ENCODE measurements at places on chromosomes 7 and 10. TPM values are rescaled to one million over a fixed set of nuclear protein-coding genes. Genes with fewer than 3 reads are reported as not detected.

- DNase-seq = no peak
Measured at GRCh38 chr10:88159127-88159829, 295.9 kb downstream of the PTEN start.

- DNase-seq = no peak
Measured at GRCh38 chr10:30384701-30385201, 35.7 kb upstream of the MTPAP start.

CPN1 gene
- 2.9 TPM for polyA plus RNA-seq

GRCh38 chr10:132912713-132913558, 29.4 kb downstream of the CFAP46 start:
- DNase-seq = no peak

EGR2 gene
- 4.0 TPM for polyA plus RNA-seq

GRCh38 chr7:133562621-133563020, 309.7 kb downstream of the EXOC4 start:
- DNase-seq = no peak

DNA sequence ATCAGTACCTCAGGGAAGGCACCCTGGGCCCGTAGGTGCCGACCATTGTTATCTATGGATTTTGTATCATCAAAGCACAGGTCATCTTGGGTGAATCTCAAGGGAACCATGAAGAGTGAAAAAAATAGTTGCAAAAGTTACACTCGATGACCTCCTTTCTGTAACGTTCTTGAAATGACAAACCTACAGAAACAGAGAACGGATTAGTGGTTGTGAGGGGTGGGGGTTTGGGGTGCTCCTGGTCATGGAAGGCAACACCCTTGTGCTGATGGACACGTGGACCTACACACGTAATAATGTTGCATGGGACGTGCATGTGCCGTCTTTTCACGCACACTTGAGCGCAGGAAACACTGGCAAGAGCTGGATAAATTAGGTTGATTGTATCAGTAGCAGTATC, 655.9 kb downstream of the SDK1 start:
- no peak for DNase-seq

STRIP2 gene
- polyA plus RNA-seq = 3.0 TPM

DNA sequence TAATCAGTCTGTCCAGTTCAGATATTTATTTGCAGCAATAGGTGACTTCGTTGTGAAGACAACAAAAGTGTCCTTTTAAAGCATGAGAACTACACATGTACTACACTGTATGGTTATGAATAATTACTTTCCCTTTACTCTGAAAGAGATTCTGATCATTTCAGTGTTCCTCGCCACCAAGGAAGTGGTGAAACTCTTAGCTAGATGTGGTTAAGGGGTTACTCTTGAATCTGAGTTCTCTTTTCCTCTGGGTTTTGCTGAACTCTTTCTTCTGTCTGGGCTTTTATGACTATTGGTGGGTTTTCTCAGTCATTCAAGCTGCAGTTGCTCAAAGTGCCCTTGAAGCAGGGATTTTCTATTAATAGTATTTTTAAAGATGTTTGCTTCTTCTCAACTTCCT, 127.9 kb upstream of the SEM1 start:
- DNase-seq = no peak

- DNase-seq = no peak
Measured at GRCh38 chr10:121266370-121266769, 331.9 kb downstream of the FGFR2 start.

PNLIP gene
- polyA plus RNA-seq = not detected

OIT3 gene
- 3.7 TPM for polyA plus RNA-seq

- no peak for DNase-seq
Measured at GRCh38 chr10:86195521-86196157, 171.0 kb downstream of the GRID1 start.

GRCh38 chr10:2970190-2970823, 97.0 kb upstream of the PFKP start:
- no peak for DNase-seq

- no peak for DNase-seq
Measured at GRCh38 chr10:71007516-71007915, 119.2 kb upstream of the PCBD1 start.

DNA sequence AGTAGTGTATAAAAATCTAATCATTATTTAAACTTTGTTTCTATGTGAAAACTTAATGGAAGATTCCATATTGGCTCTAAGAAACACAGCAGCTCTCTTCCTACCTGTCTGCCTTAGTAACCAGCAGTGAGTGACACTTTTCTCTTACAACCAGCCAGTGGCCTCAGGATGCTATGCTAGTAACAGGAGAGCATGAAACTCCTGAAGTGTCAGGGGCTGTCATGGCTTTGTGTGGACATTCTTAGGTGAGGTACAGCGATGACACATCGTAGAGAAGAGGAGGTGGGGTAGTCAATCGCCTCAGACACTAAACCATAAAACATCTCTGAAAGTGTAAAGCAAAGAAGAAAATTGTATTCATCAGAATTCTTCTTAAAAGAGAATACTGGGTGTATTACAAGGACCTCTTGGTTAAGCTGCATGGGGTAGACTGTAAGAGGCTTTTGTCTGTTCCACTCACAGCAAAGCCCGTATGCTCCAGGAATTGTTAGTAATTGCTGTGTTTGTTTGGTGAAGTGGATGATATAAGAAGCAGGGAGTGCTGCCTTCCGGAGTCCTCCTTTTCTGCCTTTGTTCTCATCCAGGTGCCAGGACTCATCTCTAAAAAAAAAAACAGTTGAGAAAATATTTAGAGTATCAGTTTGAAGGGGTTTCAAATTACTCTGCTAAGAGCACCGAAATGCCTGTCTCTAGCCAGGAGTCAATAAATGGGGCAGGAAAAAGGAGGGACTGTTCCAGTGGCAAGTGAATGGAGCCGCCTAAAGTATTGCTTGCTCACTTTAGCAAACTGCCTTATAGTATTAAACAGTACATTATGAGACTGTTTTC, 518.8 kb downstream of the CNTNAP2 start:
- DNase-seq = no peak

NRCAM gene
- 23.6 TPM for polyA plus RNA-seq

GRCh38 chr10:110916554-110917346, 2.2 kb downstream of the BBIP1 start:
- no peak for DNase-seq

DNA sequence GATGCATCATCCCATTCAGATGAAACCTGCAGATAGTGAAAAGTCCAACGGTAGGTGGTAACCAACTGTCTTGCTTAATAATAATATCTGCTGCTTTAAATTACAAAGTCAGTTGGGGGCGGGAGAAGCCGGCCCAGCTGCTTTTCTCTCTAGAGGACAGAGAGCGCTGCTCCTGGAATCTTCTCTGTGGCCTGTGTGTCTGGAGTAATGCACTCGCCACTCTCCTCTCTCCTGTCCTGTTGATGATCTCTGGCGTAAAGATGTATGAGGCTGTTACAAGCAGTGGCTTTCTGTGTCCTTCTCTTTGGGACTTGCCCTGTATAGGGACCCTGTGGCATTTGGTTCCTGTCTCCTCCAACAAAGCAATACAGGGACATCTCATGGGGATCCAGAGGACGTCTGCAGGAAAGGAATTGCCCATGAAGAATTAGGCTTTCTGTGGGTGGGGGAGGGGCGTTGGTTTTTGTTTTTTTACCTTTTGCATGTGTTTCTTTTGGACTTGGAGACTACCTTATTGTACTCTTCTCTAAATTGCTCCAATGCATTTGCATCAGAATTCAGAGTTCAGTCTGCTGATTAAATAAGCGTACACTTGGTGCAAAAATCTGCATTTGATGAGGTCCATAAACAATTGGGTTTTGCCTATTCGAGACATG, 231.6 kb downstream of the CELF2 start:
- no peak for DNase-seq

DNA sequence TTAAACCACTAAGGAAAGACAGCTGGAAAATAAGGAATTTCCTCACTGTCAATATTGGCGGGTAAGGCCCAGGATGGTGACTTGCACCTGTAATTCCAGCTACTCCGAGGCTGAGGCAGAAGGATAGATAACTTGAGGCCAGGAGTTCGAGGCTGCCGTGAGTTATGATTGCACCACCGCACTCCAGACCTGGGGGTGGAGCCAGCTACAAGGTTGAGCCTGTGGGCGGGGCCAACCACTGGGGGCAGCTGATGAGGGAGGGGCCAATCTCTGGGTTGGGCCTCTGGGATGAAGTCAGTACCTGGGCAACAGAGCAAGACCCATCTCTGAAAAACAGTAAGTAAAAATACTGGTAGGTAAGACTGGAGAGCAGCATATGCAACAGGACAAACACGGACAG, 80.1 kb upstream of the ADO start:
- no peak for DNase-seq

GRCh38 chr7:18762189-18762588, 266.6 kb downstream of the HDAC9 start:
- no peak for DNase-seq

- DNase-seq = no peak
Measured at GRCh38 chr7:44798649-44799305, 2.3 kb downstream of the PPIA start.

GRCh38 chr10:128865436-128866195, 601.4 kb upstream of the MGMT start:
- no peak for DNase-seq

DDIT4 gene
- polyA plus RNA-seq = 88.8 TPM

- no peak for DNase-seq
Measured at GRCh38 chr10:108301002-108301401, 1136.5 kb upstream of the SORCS1 start.

CYP2C19 gene
- polyA plus RNA-seq = 0.09 TPM

DNA sequence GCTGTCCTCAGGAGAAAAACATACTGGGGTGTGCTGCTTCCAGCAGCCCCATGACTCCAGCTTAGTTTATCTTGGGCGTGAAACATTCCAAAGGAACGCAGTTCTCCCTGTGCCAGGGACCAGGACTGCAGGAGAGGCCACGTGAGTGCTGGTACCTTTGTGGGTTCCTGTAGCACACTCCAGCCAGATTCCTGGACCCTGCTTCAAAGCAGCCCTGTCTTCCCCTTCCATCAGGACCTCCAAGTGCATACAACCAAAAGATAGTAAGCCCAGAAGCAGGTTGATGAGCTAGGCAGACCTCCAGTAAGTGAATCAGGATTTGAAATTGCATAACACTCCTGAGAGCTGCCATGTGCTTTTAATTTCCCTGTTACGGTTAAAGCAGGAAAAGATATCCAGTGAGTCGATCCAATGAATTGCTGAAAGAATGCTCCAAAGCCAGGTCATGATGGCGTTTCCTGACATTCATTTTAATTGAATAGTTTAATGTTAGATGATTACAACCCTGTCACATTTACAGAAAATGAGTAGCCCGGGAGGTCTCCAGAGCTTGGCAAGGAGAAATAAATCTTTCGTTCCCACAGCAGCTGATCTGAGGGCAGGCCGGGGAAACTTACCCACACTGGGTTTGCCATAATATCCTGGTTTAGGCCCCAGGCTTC, 38.9 kb upstream of the CPXM2 start:
- no peak for DNase-seq

INHBA gene
- polyA plus RNA-seq = 4.8 TPM

PPP1R3A gene
- not detected for polyA plus RNA-seq

GRCh38 chr7:778271-778967, 51.3 kb upstream of the PRKAR1B start:
- DNase-seq = no peak

DNA sequence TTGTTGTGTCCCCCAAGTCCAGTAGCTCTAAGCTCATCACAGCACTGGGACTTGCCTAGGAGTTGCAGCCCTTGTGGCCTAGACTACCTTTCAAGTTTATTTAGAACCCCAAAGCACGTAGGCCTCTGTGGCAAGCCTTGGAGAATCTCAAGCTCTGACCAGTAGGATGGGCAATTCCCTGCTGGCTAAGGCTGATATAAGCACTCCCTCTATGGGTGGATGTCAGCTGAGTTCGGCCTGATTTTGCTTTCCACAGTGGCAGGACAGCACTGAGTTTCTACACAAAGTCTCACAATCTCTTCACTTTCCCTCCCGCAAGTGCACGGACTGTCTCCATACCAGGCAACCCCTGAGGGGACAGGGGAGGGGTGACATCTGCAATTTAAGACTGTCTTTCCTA, 886.4 kb upstream of the LRRN3 start:
- no peak for DNase-seq

DNA sequence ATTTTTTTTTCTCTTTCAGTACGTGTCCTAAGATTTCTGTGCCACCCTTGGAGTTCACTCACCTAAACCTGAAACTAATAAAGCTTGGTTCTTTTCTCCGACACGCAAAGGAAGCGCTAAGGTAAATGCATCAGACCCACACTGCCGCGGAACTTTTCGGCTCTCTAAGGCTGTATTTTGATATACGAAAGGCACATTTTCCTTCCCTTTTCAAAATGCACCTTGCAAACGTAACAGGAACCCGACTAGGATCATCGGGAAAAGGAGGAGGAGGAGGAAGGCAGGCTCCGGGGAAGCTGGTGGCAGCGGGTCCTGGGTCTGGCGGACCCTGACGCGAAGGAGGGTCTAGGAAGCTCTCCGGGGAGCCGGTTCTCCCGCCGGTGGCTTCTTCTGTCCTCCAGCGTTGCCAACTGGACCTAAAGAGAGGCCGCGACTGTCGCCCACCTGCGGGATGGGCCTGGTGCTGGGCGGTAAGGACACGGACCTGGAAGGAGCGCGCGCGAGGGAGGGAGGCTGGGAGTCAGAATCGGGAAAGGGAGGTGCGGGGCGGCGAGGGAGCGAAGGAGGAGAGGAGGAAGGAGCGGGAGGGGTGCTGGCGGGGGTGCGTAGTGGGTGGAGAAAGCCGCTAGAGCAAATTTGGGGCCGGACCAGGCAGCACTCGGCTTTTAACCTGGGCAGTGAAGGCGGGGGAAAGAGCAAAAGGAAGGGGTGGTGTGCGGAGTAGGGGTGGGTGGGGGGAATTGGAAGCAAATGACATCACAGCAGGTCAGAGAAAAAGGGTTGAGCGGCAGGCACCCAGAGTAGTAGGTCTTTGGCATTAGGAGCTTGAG, at the start of gene CFTR:
Gene CFTR (plus strand): TSS at position 801 of the 830 bp plus-strand sequence. CDS start 70 bp downstream, outside the sequence.
- DNase-seq = no peak

HMX3 gene
- not detected for polyA plus RNA-seq

- DNase-seq = no peak
Measured at GRCh38 chr10:2469802-2470201, 597.5 kb upstream of the PFKP start.

ADRA2A gene
- polyA plus RNA-seq = 3.4 TPM

OR2AE1 gene
- not detected for polyA plus RNA-seq

DNA sequence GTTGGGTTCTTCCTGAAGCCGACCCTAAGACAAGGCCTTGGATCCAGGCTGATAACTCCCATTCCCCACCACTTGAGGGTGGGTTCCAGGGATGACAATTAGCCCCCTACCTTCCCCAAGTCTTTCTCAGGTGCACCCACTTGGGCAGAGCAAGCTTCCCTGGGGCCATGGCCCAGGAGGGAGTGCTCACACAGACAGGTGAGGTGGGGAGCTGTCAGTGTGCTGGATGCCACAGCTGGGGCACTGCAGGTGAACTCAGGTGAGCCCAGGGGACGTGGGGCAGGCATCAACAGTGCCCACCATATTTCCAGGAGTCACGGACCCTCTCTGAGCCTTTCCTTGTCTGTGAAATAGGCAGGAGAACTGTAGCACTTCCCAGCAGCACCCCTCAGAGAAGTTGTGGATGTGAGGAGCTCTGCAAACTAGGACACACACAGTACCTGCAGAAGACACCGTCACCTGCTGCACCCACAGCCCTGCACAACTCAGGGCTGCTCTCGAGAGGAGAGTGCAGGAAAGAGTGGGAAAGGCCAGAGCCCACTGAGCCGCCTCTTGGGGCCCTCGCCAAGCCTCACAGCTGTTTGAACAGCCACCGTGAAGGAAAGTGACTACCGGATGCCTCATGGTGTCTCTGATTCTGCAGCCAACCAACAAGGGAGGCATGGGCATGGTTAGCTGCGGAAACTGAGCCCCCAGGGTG, 17.9 kb downstream of the SH3PXD2A start:
- DNase-seq = no peak

- no peak for DNase-seq
Measured at GRCh38 chr7:32494946-32495297, 367 bp upstream of the AVL9 start.
